IMR-90 (cell line): ENCODE measurements at places on chromosomes 7 and 10. TPM values are rescaled to one million over a fixed set of nuclear protein-coding genes. Genes with fewer than 3 reads are reported as not detected.

- DNase-seq, result peak; percentile 81
Observed at GRCh38 chr7:47327698-47328391, 254.1 kb downstream of the TNS3 start.

GRCh38 chr7:7221599-7222038 lies 39.3 kb downstream of the C1GALT1 start:
- peak; percentile 75 for DNase-seq

DNA sequence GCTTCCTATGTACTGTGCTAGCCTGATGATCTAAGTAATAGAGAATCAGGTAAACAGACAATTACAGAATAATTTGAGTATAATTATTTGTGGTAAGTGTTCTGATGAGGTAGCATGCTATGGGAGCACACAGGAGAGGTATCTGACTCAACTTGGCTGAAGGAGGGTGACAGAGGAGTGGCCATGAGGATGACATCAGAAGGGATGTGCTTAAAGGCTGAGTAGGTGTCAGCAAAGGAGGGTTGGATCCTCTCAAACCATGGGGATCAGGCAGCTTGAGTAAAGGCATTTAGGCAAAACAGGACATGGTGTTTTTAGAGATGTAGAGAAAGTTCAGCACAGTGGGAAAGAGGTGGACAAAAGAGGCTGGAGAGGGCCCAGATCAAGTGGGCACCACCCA lies 29.0 kb downstream of the KLHDC10 start:
- peak; percentile 8 for DNase-seq

- DNase-seq, result no peak
Observed at GRCh38 chr7:104113788-104114187, 94.0 kb downstream of the ORC5 start.

GRCh38 chr10:13882119-13882711 lies 295.4 kb downstream of the PRPF18 start:
- peak; percentile 98 for DNase-seq

DNA sequence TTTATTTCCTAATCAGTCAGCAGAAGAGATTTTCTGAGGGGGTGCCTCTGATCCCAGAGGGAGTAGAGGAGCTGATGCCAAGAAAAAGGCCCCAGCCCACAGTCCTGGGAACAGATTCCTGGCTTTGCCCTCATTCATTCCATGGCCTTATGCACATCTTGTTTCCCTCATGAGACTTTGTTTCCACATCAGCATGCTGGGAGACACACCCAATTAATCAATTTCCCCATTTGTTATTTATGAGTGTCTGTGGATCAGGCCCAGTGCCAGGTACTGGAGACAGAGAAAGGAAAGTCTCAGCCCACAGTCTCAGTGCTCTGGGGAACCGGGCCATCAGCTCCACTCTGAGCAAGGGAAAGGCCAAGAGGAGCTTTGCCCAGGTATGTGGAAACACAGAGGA lies 496.2 kb upstream of the ZMIZ1 start:
- DNase-seq, result no peak

DNA sequence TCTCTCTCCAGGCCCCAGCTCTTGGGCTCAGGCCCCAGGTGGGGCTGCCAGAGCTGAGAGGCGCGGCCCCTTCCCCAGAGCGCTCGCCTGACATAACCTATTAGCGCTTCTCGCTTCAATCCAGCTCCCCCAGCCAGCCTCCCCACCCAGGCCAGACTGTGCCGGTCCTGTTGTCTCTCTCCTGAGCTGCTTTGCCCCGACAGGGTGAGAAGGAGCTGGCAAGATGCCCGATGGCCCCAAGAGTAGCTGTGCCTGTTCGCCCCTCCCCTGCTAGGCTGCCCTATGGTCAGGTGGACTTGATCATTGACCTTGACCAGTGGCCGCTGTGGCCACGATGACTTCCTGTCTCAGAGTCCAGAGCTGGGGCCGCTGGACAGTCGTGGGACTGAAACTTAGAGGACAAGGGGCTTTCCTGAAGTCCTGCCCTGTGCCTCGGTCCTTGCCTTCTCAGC lies 9.1 kb downstream of the TMEM270 start:
- DNase-seq, result no peak

DNA sequence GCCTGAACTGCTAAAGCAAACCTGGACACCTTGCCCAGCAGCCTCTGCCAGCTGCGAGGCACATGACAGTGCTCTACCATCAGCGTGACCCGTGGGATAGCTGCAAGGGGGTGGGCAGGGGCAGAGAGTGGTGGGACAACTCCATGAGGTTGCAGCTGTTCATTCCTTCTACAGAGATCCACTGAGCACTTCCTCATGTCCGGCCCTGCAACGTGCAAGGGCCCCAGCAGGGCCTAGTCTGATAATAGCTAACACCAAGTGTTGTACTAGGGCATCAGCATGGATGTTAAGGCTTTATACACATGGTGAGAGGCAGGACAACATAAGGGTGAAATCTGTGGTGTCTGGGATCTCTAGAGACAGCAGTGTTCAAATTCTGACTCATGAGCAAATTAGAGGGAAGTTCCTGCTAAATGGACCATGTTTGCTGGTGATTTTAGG lies 14.3 kb downstream of the NOD1 start:
- no peak for DNase-seq

DNA sequence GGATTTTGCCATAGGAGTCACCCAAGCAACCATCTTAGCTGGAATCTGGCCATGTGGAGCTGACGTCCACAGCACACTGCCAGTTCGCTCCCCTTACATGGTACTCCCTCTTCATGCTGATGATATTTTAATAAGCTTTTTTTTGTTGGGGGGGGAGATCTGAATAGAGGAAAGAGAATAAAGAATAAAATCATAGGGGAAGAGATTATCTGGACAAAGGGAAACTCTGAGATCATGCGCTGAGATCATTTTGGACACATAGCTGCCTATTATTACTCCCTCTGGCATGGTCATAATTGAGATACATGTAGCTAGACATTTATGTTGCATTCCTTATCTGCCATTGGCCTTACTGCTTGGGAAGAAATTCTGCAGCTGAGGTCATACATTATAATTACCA lies 282.7 kb downstream of the HTR7 start:
- DNase-seq, result no peak

DNA sequence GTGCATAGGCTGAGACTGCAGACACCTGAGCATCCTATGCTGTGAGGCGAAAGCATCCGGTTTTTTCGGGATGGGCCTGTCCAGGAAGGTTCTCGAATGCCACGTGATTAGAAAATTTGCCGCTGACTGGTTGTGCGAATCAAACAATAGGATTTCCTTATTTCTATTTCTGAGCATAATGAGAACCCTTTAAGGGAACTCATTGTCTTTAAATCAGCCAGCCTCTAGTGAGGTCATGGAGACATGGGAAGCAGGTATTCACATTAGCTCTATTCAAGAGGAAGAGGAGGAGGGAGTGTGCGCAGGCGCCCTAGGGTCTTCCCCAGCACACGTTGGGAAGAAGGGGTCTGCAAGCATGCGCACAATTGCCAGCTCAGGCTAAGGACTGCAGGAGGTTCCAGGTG lies 5.6 kb downstream of the GIMAP1 start:
- DNase-seq, result no peak

GRCh38 chr10:59905731-59906416 lies 482 bp downstream of the CCDC6 start:
- DNase-seq, result no peak

DNA sequence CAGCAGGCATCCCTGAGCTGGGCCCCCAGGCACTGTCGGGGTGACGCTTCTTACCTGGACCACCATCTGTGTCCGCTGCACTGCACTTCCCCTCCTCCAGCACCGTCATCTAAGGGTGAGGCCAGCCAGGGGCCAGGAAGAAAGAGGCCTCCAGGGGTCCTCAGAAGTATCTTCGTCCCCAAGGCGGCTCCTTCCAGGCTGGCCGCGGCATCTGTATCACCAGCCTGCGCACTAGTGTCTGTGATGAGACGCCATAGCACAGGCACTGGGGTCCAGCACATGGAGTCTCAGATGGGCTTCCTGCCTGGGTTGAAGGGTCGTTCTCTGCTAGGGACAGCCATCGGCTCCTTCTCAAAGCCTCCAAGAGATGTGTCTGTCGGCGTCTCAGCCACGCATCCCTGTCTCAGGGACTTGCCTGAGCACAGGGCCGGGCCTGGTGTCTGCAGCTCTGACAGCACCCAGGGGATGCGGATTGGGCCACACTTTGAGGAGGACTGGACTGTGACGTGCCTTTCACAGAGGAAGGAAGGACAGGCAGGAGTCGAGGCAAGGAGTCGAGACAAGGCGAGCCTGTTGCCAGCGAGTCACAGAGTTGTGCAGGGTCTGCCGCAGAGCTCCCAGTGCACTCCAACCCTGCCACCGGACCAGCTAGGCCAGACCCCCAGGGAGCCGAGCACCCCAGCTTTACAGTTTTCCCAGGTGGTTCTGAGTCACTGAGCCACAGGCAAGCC lies 101.5 kb upstream of the DIP2C start:
- no peak for DNase-seq

GRCh38 chr10:78768041-78768835 lies 300.5 kb upstream of the ZMIZ1 start:
- no peak for DNase-seq

DNA sequence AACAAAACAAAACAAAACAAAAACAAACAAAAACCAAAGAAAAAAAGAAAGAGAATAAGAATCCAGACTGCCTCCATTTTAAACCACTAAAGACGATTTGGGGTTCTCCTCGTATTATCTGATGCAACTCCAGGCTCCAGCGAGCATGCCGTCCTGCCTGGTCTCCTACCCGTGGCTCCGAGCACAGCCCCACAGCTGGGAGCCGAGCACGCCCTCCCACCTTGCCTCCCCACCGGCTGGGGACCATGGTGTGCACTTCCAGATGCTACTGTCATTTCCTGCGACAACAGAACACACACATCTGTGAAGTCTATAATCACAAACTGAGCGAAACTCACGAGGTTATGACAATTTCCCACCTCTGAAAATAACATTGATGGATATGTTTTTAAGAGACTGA lies 113.1 kb downstream of the ADARB2 start:
- no peak for DNase-seq

DNA sequence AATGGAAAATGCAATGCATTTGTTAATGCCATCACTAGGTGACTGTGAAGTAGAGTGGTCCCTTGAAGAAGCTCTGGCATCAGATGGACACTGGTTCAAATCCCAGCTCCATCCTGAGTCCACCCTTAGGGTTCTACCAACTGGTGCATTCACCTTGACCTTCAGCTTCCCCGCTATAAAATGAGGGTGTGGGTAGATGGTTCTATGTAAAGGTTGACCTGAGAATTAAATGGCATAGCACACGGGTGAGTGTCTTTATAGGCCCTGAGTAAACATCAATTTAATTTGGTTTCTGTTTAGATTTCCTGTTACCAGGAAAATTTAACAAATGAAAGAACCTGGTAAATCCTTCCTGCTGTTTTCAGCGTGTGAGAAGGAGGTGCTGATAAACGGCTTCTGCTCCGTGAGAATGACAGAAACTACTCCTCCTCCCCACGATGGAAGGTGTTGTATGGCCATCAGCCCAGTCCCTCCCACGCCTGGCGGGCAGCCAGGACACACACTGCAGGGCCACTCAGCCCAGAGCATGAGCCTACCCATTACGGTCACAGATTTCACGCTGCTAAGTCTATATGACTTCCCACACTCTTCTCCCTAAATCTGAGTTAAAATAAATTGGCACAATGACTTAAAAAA lies 210.1 kb downstream of the TNS3 start:
- peak; percentile 65 for DNase-seq

- DNase-seq, result peak; percentile 44
Observed at GRCh38 chr7:83976302-83976701, 218.3 kb downstream of the SEMA3A start.

DNA sequence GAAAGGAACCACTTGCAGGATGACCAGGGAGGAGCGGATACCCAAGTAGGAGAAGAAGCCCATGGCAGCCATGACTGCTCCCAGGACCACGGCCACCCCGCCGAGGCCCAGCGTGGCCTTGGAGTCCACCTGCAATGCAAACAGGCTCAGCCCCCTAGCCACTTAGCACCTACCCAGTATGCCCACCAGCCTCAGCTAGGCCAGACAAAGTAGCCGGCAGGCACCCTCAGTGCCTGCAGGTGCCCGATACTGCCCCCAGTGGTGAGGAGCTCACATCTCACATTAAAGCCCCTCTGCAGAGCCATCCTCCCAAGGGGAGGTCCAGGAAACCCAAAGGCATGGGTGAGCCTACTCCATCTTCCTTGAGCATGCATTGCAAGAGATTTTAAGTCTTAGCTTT lies 6.6 kb downstream of the NPC1L1 start:
- no peak for DNase-seq

DNA sequence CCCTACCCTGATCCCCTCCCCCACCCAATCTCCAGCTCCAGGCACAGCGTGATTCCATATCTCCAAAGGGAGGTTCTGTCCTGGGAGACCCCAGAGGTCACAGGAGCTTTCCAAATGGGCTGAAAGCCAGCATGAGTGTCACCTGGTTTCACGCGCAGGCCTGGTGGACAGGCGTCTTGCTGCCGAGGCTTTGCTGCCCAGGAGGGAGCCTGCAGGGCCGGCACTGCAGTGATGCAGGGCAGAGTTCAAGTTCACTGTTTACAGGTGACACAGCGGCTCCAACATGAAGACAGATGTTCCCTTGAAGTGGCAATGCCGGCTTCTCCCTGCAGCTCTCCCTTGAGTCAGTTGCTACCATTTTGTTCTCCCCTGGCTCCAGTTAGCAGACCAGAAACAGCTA lies 104.3 kb downstream of the TCERG1L start:
- no peak for DNase-seq

GRCh38 chr10:5449823-5450222 lies 37.5 kb downstream of the NET1 start:
- peak; percentile 83 for DNase-seq

GRCh38 chr7:67429735-67430134 lies 433.1 kb downstream of the TYW1 start:
- DNase-seq, result no peak

DNA sequence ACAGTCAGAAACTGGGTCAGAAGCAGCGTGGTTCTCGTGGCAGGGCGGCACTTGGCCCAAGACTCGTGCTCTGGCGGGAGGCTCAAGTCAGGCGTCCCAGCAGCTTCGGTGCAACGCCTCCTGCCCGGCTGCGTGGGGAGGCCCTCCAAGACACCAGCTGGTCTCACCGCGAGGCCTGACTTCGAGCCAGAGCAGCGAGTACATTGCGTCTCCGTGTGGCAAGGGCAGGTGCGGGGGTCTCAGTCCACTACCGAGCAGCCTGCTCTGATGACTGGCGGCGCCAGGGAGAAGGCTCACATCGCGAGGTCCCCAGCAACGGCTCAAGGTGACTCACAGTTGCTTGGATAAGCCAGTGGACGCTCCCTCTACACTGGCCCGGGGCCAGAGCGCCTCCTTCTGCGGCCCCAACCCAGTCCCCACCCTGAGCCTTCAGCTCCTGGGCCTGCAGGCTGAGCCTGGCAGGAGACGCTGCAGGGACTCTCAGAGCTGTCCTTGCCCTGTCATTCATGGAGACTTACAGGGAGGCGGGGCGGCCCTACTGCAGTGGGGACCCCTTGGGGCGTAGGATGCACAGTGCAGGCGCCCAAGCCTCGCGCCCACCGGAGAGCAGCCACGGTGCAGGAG lies 41.9 kb upstream of the PRKAR1B start:
- no peak for DNase-seq

- DNase-seq, result no peak
Observed at GRCh38 chr10:114962441-114962840, 24.4 kb downstream of the TRUB1 start.

The NUPR2 gene
- not detected in 2 replicates for total RNA-seq

The ZDHHC4 gene
- total RNA-seq, result 40.0 and 58.3 TPM in 2 replicates

The IQUB gene
- total RNA-seq, result 0.18 and 0.28 TPM in 2 replicates

The RNF32 gene
- total RNA-seq, result 0.36 and 0.56 TPM in 2 replicates

The NKX6-2 gene
- not detected in 2 replicates for total RNA-seq

The SPDYE5 gene
- total RNA-seq, result not detected in 2 replicates

The TLX1 gene
- total RNA-seq, result not detected in 2 replicates

The DPYSL4 gene
- total RNA-seq, result 7.2 and 8.1 TPM in 2 replicates

The ZNF488 gene
- total RNA-seq, result under 0.01 TPM in 2 replicates

The ZNF25 gene
- 9.5 and 12.2 TPM in 2 replicates for total RNA-seq

The PHYH gene
- 9.7 and 10.9 TPM in 2 replicates for total RNA-seq

The CPED1 gene
- total RNA-seq, result 96.8 and 102 TPM in 2 replicates

The RBP4 gene
- not detected in 2 replicates for total RNA-seq

The ANKMY2 gene
- total RNA-seq, result 41.9 and 43.6 TPM in 2 replicates

The CDH23 gene
- total RNA-seq, result under 0.01 TPM in 2 replicates

The WNT2 gene
- total RNA-seq, result 1.4 and 1.8 TPM in 2 replicates
